ENCODE measurements at places on chromosomes 3 and 15.

GRCh38 chr3:46960081-46960701 lies 16.4 kb downstream of the CCDC12 start:
- no peak for DNase-seq

DNA sequence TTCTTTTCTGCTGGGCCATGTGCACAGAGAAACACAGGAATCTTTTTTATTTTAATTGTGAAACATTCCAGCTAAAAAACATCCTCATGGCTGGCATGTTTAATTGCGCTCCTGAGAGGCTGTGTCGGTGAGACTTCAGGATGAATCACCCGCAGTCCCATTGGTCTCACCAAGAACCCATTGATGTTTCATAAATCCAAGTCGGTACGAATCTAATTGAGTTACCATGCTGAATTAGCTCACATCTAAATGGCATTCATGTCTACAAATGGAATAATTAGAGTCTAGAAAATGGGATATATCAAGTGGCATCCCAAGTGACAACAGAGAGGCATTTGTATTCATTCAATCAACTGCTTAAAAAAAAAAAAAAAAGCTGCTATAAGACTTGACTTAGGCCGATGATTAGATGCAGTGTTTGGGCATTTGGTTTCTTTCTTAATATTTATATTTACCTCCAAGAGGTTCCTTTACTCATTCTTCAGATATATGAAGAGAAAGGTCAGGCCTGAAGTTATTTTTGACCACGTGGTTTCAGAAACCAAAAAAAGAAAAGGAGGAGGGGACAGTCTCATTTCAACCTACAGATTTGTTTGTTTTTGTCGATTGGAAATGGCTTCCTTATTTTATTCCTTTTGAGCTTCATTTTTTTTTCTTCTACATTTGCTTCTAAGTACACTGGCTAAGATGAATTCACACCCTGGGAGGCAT lies 79.1 kb upstream of the FOXB1 start:
- no peak for DNase-seq

- no peak for DNase-seq
Measured at GRCh38 chr3:52269776-52270175, 8.7 kb downstream of the WDR82 start.

DNA sequence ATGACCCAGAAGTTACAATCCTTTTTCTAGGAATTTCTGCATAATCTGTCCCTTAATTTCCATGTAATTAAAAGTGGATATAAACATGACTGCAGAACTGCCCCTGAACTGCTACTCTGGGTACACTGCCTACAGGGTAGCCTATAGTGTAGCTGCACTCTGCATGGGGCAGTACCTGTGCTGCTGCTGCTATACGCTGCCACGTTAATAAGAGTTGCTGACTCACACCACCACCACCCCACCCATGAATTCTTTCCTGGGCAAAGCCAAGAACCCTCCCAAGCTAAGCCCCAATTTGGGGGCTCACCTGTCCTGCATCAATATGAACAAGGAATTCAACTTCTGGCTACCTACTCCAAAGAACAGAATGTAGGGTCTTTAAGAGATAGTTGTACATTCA lies 13.9 kb downstream of the HDGFL3 start:
- no peak for DNase-seq

- DNase-seq, result no peak
Measured at GRCh38 chr15:51932161-51932560, 39.4 kb downstream of the LEO1 start.

GRCh38 chr3:21435871-21436270 lies 315.1 kb downstream of the ZNF385D start:
- no peak for DNase-seq

DNA sequence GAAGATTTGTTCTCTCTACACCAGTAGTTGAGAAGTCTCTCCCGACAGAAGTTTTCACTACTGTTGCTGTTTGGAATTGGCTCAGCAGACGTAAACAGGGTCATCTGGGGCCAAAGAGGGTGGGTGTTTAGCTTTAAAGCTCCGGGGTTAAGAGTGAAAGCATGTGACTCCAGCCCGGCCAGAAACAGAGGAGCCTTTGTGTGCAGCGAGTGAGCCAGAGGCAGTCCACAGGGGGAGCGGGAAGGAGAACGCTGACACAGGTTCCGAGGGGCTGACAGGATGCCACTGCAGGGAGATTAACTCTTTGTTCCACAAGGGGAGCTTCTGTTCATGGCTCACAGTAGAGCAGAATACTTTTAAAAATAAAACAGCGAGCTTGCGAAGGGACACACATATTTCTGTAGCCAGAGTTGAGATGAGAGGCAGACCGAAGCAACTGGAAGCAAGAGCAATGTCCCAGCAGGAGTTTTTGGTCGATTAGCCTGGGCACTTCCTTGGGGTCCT lies 26.9 kb downstream of the BMF start:
- no peak for DNase-seq

DNA sequence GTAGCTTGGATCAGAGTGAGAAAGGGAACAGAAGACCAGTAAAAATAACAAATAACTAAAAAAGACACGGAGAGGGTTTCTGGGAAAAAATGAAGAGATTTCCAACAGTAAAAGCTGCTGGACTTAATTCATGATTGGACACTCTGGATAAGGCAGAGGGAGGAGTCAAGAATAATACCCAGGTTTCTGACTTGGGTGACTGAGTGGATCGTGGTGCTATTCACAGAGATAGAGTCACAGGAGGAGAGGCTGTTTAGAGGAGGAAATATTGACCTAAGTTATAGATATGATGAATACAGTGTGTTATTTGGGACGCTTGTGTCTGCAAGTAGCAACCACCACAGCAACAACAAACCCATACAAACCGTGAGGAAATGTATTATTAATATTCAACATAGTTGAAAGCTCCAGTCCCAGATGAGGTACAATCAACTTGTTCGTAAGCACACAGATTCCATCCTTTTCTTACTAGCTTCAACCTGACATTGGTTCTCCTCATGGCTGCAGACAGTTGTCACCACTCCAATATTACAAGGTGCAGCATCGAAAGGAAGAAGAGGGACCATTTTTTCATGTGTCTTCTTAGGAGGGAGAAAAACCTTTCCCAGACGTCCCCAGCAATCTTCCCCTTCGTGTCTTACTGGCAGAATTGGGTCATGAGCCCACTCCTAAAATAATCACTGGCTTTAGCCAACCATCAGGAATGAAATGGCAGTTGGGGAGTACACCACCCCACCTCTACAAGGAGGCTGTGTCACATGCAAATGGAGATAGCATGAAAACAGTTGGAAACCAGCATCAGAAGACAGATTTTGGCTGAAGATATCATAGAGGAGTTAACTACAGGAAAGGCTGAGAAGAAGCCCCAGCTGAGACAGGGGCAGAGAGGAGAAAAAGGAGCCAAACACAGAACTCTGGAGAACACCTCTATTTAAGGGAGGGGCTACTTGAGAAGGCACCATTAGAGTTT lies 387.8 kb downstream of the SHQ1 start:
- no peak for DNase-seq

DNA sequence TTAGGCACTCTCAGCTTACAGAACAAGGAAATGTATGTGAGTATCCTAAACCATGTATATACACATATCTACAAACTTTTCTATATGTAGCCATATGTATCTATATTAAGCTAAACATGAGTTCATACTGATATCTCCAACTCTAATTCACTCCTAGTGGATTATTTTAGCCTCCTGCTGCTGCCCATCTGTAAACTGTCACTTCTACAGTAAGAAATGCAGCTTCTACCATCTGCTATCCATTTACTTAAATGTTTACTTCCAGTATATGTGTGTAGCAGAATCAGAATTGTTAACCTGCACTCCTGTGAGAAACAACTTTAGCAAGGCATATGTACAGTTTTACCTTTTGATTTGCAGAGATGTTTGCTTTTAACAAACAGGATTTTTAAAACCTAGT lies 478.5 kb upstream of the CBLB start:
- no peak for DNase-seq

- DNase-seq, result no peak
Measured at GRCh38 chr3:79097964-79098660, 669.7 kb downstream of the ROBO1 start.

- no peak for DNase-seq
Measured at GRCh38 chr3:149013726-149014125, 22.4 kb downstream of the GYG1 start.

GRCh38 chr3:133610031-133610430 lies 36.5 kb downstream of the CDV3 start:
- no peak for DNase-seq

GRCh38 chr15:65059931-65060596 lies 7.7 kb downstream of the RASL12 start:
- DNase-seq, result no peak

- DNase-seq, result no peak
Measured at GRCh38 chr3:156610154-156610553, 55.2 kb upstream of the SSR3 start.

DNA sequence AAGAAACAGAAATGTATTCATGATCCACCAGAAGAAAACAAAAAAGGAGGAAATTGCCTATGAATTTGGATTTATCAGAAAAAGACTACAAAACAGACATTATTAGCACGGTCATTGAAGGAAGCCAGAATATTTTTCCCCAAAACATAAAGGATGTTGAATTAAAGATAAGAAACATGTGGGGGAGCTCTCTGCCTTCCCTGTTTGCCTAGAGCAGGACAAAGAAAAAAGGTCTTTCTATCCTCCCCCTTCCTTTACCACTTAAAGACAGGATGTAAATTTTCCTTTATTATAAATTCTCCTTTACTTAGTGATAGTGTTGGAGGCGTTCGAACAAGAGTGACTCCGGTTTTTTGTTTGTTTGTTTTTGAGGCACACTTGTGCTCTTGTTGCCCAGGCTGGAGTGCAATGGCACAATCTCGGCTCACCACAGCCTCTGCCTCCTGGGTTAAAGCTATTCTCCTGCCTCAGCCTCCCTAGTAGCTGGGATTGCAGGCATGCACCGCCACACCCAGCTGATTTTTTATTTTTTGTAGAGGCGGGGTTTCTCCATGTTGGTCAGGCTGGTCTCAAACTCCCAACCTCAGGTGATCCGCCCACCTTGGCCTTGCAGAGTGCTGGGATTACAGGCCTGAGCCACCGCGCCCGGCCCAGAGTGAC lies 14.9 kb upstream of the RPN1 start:
- DNase-seq, result no peak

DNA sequence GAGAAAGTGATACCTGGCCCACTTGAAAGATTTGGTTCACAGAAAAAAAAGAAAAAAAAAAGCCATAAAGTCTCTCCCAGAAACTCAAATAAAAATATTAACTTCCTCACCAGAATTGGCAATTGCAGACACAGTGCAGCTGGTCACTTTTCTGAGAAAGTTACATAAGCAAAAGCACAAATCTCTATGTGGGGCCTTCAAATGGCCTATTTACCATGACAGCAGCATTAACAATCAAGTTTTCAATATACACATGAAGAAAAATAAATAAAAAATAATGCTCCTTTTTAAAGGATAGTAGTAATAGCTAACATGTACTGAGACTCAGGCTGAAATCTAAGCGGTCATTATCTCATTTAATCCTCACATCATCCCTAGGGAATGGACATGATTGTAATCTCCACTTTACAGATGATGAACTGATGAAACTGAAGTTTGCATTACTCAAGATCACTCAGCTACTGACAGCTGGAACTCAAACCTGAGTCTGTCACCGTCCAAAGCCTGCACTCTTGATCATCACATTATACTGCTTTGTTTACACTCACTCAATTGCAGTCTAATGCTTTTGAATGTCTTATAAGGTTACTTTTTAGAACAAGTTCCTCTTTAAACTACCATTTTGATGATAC lies 3.3 kb downstream of the NPTN start:
- no peak for DNase-seq

GRCh38 chr15:79009379-79009778 lies 64.5 kb upstream of the CTSH start:
- no peak for DNase-seq

DNA sequence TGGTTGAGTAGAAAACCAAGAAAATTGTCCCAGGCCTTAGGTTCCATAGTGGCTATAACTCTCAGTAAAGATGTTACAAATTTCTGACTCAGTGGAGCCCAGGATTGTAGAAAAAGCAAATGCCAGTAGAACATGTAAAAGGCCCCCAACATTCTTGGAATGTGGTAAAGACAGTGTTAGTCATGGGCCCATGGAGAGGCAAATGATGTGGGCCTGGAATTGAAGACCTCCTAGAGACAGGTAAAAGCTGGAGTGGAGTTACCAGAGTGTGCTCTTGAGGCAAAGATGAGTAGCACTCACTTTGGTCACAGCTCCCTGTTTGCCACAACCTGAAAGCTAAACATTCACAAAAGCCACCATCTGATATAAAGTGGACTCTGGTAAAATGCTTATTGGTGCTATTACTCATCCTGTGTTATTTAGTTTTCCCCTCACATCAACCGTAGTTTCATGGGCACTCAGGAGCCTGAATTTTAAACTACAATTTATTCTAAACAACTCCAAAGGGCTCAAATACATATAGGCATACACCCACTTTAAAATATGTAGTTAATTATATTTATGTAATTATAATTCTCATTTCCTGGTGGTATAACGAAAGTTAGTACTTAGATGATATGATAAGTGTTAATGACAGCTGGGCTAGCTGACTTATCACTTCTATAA lies 359.6 kb upstream of the NECTIN3 start:
- no peak for DNase-seq

DNA sequence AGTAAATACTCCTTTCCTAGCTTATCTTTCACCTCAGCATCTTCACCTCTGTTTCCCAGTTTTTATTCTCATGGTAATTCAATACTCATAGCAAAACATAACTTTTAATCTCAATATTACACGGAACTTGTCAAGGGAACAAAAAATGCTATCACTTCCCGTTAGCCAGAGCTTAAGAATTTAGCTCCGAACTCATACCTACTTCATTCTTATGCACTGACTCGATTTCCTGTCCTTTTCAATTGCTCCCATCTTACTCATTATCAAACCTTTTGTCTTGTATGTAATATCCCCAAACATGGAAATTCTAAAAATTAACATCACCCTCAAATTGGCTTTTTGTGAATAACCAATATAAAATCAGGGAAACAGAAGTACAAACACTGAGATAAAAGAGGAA lies 28.2 kb downstream of the MYEF2 start:
- no peak for DNase-seq

DNA sequence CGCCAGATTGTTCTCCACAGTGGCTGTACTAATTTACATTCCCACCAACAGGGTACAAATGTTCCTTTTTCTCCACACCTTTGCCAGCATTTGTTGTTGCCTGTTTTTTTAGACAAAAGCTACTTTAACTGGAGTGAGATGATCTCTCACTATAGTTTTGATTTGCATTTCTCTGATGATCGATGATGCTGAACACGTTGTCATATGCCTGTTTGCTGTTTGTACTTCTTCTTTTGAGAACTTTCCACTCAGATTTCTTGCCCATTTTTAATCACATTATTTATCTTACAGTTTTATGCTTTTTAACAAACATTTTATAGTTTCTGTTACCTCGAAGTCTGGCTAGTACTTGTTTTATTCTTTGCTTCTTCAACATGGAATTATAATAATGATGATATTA lies 643.7 kb upstream of the ALCAM start:
- DNase-seq, result no peak

Measured in stimulated activated CD4-positive, alpha-beta T cell treated with anti-CD3 and anti-CD28 coated beads, Interleukin-1b, Interleukin-23, amount 100 ng/mL, for 24 hours (primary cell).